ENCODE measurements at places on chromosomes 3 and 15. TPM values are rescaled to one million over a fixed set of nuclear protein-coding genes. Genes with fewer than 3 reads are reported as not detected.

The GPR160 gene
- total RNA-seq, result 3.7 TPM

DNA sequence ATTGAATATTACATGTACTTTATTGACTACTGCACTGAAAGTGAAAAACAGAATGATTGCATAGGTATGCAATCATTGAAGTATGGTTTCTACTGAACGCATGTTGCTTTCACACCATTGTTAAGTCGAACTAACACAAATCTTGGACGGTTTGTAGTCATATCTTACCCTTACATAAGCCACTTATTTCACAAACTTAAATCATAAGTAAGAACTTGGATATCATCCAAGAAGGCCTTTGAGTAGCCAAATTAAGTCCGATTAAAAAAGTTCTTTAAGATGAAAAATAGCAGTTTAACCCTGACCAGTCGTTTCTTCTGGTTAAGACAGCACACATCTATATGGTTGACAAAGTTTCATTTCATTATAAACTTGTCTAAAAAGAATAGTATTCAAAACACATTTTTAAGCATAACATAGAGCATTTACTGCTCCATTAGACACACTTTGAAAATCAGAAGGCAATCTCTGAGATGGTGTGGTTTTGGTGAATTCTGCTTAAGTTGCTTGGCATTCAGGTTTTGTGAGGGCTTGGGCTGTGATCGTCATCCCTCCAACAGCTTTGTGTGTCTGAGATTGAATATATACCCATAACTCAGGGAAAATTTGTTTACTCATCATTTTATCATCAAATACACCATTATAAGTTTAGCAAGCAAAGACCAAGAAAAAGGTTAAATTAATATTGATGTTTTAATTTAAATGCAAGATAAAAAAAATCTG, 92.2 kb downstream of the NFKBIZ start:
- peak; percentile 69 for DNase-seq

GRCh38 chr3:196336319-196337145, 1.7 kb downstream of the TM4SF19 start:
- no peak for DNase-seq

GRCh38 chr15:40388941-40389823, 6.7 kb downstream of the KNSTRN start:
- no peak for DNase-seq

DNA sequence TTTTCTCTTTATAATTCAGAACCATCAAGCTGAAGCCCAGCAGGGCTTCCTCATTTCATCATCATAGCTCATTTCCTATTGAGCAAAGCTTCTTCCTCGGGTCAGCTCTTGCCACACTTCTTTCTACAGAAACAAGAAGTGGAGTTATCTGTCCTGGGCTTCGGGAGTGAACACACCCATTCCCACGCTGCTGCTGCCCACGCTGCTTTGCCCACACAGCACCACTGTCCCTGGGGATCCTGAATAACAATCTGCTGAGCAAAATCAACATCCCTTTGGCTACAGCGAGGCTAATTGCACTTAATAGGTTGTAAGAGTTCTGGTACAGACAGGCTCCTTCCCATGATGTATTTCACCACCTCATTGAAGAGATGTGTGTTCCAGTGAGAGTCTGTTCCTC, 23.7 kb downstream of the CEP19 start:
- DNase-seq, result peak; percentile 21

GRCh38 chr15:26738996-26739395, 33.9 kb downstream of the GABRB3 start:
- DNase-seq, result no peak

- no peak for DNase-seq
Measured at GRCh38 chr15:31111091-31111647, 9.6 kb upstream of the TRPM1 start.

The BLM gene
- 41.3 TPM for total RNA-seq

- peak; percentile 97 for DNase-seq
Measured at GRCh38 chr15:58987491-58988005, at the start of gene RNF111. RNF111 (plus strand) TSS chr15:58987663; CDS start chr15:59030823, 43,160 bp downstream.

GRCh38 chr3:171811913-171812335, 1.6 kb upstream of the PLD1 start:
- no peak for DNase-seq

DNA sequence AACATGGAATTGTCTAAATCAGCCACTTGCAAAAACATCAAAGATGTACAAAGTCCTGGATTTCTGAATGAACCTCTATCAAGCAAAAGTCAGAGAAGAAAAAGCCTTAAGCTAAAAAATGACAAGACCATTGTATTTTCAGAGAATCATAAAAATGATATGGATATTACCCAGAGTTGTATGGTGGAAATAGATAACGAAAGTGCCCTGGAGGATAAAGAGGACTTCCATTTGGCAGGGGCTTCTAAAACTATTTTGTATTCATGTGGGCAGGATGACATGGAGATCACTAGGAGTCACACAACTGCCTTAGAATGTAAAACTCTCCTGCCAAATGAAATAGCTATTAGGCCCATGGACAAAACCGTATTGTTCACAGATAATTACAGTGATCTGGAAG, 29.3 kb downstream of the KNL1 start:
- DNase-seq, result no peak

DNA sequence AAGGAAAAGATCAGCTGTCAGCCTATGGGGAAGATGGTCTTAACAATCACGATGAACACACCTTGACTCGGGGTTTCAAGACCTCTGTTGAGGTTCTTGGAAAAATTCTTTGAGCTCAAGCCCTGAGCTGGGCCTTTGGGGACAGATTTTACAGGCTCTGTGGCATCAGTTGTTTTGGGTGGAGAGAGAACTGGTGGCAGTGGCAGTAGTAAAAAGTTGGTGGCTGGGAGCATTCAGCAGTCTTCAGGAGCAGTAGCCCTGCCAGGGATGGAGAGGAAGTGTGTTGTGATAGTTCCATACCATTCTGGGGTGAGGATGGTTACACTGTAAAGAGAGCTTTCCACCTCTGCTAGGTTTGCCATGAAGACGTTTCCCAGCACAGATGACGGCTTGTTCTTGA, 4.9 kb upstream of the KY start:
- no peak for DNase-seq

The SH2D7 gene
- total RNA-seq, result not detected

The IQCH gene
- 4.3 TPM for total RNA-seq

DNA sequence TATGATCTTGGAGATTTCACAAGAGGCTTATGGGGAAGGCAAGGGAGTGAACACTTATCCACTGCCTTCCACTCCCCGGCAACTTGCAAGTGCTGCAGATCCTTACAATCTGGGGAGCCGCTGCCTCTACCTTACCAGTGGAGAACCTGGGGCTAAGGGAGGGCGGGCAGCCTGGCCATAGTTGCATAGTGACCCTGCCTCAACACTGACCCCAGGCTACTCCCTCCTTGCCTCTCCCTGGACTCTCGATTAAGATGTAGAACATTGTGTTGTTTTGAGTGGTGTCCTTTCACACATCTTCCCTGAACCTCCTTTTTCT, 30.6 kb downstream of the SLC6A11 start:
- DNase-seq, result no peak

Data from SK-MEL-5 (cell line).